Activated naive CD4-positive, alpha-beta T cell treated with anti-CD3 and anti-CD28 coated beads for 36 hours (primary cell): ENCODE measurements at places on chromosomes 11 and 22. TPM values are rescaled to one million over a fixed set of nuclear protein-coding genes. Genes with fewer than 3 reads are reported as not detected.

DNA sequence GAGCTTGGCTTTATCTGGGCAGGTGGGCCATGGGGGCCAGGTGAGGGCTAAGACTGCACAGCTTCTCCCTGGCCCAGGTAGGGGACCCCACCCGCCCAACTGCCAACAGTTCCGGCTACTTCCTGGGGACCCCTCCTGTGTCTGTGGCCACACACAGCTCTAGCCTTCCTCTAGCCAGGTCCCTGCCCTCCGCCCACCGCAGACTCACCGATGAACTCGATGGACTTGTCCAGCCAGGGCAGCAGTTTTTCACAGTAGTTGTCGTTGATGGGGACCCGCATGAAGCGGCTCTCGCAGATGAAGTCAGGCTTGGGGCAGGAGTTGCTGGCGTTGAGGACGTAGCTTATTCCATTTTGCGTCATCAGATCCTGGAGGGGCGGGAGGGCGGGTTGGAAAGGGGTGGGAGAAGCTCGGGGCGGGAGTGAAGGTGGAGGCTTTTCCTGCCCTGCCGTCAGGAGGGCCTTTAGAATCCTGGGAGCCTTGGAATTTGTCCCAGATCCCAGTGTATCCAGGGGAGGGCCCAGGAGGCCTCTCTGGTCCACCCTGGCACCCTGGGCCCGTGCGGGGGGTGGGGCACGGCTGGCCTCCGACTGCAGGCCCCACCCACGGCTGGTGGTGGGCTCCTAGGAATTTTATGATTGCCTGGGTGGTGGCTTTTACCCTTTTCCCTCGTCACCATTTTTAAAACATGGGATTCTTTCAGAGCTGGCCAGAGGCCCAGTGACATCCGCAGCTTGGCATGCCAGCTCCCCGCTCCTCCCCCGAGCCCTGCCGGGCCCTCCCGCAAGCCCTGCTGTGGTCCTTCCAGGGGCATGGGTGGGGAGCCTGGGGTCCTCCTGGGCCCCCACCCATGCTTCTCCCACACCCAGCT lies 13.9 kb downstream of the DUSP8 start:
- no peak for DNase-seq

DNA sequence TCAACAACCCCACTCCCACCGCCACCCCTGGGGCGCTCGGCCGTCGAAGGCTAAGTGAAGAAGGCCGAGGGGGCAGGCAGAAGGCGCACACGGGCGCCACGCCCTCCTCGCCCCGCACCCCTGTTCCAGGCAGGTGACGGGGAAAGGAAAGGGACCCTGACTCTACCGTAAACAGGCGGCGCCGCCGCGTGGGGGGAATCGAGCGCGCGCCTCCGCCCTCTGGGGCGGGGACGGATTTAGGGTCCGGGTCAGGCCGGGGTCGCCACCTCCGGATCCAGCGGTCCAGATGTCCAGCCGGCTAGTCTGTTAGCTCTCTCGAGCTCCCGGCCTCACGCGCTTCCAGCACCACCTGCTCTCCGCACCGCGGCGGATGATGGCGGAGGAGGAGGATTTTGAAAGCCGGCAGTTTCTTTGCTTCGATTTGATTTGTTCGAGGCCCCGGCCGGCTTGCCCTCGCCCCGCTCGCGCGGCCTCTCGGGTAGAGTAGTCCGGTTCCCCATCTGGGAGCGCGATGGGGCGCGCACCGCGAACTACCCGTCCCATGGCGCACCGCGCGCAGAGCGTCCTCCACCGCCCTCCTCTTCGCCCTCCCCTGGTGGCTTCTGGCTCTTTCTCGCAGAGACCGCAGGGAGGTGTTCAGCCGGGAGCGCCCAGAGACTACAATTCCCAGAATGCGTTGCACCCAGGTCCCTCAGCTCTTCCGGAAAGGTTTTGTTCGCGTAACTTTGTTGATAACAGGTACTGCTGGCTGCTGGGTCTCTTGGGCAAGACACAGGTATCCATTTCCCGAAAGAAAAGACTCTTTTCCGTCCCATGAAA lies at the start of gene RANGAP1:
Gene RANGAP1, minus strand, starts transcription at position 368 of the 819 bp plus-strand sequence. CDS start 5,143 bp downstream, outside the sequence.
- peak; percentile 99 for DNase-seq

DNA sequence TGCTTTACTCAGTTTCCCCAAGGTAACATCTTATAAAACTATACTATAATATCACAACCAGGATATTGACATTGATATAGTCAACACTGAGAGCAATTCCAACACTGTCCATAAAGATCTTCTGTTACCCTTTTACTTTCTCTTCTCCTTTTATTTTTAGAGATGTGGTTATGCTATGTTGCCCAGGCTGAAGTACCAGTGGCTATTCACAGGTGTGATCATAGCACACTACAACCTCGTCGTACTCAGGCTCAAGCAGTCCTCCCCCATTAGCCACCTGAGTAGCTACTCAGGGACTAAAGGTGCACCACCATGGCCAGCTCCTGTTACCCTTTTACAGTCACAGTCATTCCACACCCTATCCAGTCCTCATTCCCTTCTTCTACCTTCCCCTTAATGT lies 119.7 kb downstream of the CWF19L2 start:
- no peak for DNase-seq

- no peak for DNase-seq
These were observed 318.6 kb upstream of the B3GAT1 start for GRCh38 chr11:134730561-134731212.

GRCh38 chr11:33633251-33634003 lies 67.2 kb downstream of the C11orf91 start:
- DNase-seq = no peak

- no peak for DNase-seq
These were observed 8.1 kb upstream of the CRY2 start for GRCh38 chr11:45839204-45839603.

GRCh38 chr11:131350872-131351271 lies 19.5 kb upstream of the NTM start:
- no peak for DNase-seq

The TOM1 gene
- total RNA-seq = 25.8 TPM

The CYP2D6 gene
- total RNA-seq = 0.89 TPM

DNA sequence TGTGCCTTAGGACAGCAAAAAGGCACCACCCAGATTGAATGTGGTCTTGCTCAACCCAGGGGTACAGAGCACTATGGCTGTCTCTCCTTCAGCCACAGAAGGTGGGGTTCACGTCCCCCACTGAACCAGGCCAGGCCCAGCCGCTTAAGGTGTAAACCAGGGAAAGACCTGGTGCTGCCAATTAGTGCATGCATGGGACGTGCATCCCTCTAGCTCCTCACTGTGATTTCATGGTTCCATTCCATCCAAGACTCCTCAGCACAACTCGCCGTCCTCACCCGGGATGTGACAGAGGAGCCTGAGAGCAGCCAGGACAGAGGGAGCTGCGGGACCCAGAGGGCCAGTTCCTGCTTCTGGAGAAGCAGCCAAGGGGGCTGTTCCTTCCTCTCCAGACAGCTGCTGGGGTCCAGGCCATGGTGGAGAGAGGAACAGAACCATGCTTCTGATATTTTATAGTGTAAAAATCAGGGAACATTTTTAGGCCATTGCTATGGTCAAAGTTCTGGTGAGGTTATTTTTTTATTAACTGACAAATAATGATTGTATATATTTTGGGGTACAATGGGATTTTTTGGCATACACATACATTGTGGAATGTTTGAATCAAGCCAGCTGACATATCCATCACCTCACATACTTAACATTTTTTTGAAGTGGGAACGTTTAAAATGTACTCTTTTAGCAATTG lies 492.2 kb upstream of the B3GAT1 start:
- DNase-seq = no peak

DNA sequence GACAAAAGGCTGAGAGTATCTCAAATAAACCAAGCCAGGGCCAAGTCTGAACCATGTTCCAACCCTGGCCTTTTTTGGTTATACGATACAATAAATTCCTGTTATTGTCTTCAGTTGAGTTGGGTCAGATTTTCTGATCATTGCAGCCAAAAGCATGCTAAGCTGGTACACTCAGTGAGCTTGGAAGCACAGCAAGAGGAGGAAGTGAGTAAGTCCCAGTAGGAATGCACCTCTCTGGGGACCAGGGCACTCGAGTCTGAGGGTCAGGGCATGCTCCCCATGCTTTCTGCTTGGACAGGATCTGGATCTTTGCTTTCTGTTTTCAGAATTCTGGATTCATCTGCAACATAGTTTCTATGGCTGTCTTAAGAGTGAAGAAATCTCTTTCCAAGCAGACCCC lies 73.1 kb downstream of the TMPRSS5 start:
- no peak for DNase-seq

The RAB38 gene
- 0.72 TPM for total RNA-seq

DNA sequence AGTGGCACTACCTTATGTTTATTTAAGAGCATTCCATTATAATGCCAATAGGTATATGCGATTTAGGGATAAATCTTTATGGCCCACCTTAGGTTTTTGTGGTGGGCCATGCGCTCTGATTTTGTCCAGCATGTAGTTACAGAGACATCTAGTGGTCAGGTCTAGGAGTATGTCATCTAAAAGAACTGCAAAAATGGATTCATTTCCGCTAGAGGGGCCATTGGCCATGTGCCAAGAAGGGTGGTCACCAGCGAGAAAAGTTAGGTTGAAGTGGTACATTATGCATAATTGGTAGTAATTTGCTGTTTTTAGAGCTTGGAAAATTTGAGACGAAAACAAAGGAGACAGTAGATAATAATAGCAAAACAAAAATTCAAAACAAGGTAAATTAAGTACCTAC lies 27.7 kb downstream of the LRRC4C start:
- DNase-seq = no peak

The TMPRSS4 gene
- total RNA-seq = not detected

The CDHR5 gene
- not detected for total RNA-seq

DNA sequence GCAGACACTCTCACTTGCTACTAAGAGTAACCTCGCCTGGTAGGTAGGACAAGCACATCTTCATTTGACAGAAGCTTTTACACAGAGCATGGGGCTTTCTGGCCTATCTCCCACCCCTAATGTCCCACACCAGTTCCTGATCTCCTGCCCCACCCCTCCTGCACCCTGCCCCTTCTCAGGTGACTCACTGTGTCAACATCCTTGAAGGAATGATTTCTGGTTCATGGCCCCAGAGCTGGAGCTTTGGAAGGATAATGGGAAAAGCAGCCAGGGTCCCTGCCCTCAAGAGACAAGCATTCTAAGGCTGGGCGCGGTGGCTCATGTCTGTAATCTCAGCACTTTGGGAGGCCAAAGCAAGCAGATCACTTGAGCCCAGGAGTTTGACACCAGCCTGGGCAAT lies 47.2 kb downstream of the LRFN4 start:
- no peak for DNase-seq

The TBX1 gene
- total RNA-seq = not detected

DNA sequence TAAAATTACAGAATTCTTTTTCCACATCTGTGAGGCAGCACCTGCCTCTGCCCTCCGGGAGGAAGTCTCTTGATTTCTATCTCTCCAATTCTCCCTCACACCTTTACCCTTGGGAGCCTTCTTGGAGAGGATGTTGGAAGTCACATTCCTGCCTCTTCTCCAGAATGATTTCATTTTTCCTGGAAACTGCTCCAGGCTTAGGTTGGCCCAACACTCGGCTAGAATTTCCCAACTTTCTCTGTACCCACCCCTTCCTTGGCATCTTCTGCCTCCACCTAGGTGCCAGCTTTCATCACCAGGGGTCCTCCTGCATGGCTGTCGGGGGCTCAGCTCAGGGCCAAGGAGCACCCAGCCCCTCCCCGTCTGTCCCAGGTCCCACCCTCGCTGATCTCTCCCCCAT lies 43.2 kb downstream of the SLCO2B1 start:
- DNase-seq = no peak

- DNase-seq = no peak
These were observed 13.6 kb upstream of the ZNRF3 start for GRCh38 chr22:28869736-28870135.

GRCh38 chr11:134562941-134563471 lies 151.0 kb upstream of the B3GAT1 start:
- DNase-seq = no peak

DNA sequence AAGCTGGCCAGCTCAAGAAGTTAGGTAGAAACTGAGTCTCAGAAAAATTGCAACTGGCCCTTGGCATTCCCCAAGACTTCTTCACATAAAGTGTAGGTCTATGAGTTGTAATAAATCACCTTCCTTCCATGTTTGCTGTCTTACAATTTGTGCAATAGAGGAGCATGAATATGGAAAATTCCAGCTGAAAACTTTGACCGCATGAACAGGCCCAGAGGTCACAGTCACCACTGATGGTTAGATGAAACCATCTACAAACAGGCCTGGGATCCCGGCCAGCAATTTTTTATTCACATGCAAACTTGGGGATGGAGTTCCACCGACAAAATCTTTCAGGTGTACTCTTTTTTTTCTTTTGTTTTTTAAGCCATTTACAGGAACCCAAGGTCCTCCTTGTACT lies 88.1 kb downstream of the SERGEF start:
- DNase-seq = no peak

The MAFF gene
- 2.8 TPM for total RNA-seq

- DNase-seq = peak; percentile 52
These were observed 148.1 kb downstream of the FAM76B start for GRCh38 chr11:95641495-95641894.

GRCh38 chr11:8383227-8383626 lies 119.5 kb upstream of the LMO1 start:
- DNase-seq = no peak

DNA sequence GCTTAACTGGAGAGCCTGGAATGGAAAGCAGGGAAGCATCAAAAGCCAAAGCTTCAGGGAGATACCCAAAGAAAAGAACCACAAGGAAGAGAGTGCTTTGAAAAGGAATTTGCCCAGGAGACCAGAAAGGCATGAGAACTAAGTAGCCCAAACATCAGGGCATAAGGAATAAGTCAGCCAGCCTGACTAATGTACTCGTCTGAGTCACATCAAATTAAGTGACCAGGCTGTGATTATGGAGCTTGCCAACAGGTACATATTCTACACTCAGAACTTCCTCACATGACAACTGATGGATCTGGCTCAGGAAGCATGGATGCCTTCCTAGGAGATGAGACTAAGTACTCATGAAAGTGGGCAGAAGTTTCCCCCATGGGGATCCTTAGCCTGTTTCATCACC lies 366.7 kb downstream of the BUD13 start:
- no peak for DNase-seq

DNA sequence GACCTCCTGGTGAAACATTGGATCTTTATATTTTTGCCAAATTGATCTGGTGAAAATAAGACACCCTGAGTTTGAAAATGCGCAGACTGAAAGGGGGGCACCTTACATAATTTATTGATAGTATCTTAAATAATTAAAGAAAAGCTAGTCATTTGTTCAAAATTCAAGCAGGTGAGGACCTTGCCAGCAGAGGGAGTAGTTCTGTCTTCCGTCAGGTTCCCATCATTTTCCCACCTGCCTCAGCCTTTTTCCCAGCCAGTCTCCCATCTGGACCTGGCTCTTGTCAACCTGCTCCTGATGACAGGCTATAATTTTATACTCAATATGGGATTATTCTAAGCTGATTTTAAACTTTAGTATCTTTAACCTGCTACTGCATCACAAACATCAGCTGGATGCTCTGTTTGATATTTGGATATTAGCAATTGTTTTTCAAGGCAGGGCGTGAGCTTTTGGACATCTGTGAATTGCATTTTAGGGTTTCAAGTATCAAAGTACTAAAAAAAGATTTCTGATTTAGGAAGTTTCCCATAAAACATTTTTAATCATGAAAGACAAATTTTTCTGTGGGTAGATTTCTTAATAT lies 132.0 kb downstream of the ELP4 start:
- peak; percentile 6 for DNase-seq

The KDM4E gene
- not detected for total RNA-seq

- DNase-seq = no peak
These were observed 19.2 kb downstream of the DTX4 start for GRCh38 chr11:59191095-59191494.

The DEFB131B gene
- total RNA-seq = not detected
